ENCODE measurements at places on chromosomes 7 and 10.

- DNase-seq = no peak
Measured at GRCh38 chr7:52017802-52018679, 701.4 kb upstream of the COBL start.

DNA sequence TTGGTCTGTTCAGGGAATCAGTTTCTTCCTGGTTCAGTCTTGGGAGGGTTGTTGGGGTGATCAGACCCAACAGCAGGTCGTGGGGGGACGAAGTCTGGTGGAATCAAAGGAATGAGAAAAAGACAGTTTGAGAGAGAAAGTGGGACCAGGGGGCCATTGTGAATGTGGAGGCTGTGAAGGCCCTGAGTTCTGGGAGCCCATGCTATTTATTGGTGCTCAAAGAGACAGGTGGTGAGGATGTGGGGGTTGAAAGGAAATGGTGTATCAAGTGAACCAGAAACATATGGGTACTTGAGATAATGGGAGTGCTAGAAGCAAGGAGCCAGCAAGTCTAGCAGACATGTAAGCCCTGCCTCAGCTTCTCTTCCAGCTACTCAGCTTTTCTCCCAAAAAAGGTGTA is 84.1 kb downstream of the CCSER2 start:
- DNase-seq = no peak

- no peak for DNase-seq
Measured at GRCh38 chr7:102042016-102042656, 224.7 kb downstream of the CUX1 start.

- no peak for DNase-seq
Measured at GRCh38 chr7:130008941-130009847, 42.0 kb downstream of the ZC3HC1 start.

- no peak for DNase-seq
Measured at GRCh38 chr10:58322072-58322834, 12.6 kb upstream of the UBE2D1 start.

DNA sequence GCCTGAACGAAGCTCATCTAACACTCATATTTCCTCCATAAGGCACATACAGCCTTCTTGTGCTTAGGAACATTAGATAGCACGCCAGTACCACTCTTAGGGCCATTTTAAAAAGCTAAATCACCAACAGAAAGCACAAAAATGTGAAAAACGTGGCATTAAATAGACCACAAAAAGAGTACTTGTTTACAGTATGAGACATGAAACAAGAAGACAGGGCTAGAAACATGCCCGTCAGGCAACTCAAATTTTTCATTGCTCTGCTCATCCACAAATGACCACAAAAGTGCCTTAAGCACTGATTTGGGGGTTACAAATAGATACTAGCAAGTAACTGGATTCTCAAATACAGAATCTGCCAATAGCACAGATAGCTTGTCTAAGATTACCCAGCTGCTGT is 67.8 kb downstream of the ELMO1 start:
- DNase-seq = no peak

- no peak for DNase-seq
Measured at GRCh38 chr7:102457352-102457924, 7.2 kb downstream of the ALKBH4 start.

GRCh38 chr7:159078911-159079270 is 65.8 kb downstream of the VIPR2 start:
- DNase-seq = no peak

DNA sequence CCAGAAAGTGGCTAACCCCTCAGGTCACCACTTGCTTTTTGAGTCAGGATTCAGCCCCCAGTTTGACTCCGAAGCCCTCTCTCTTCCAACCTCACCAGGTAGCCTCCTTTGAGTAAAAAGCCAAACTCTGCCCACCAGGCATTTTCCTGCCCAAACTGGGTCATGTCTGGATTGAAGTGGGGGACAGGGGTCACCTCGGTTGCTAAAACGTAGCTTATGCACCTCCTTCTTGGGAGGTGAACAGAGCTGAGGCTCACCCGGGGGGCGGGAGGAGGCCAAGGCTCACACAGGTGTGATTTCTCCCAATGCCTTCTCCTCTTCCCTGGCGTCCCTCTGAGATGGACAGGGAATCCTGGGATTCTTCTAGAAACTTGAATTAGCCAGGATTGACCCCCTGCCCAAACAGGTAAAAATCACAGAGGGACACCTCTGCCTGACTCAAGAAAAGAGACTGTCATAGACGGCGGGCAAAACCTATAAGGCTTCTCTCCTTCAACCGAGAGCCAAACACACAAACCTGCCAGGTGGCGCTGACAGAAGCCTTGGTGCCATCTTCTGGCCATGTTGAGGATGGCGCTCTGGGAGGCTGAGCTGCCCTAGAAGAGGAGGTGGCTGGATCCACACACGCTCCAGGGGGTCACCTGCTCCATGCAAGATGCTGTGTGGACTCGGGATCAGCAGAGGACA is 51.6 kb downstream of the PRLHR start:
- DNase-seq = no peak

GRCh38 chr7:144086730-144087129 is 652 bp downstream of the OR2A12 start:
- no peak for DNase-seq

DNA sequence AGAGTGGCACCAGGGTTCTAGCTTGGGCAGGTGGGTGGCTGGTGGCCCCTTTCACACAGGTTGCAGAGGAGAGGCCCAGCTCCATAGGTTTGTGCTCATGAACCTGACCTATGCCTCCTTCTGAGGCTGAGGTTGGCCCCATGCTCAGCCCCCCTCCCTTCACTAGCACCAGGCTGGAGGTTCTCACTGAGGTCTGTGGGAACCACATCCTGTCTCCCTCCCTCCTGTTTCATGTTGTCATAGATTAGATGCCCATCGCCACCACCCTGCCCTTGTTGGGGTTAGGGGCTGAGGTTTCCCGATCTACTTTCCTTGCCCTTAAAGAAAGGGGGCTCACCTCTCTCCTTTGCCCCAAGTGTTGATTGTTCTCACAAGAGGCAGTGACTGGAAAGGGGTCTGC is 14.7 kb downstream of the NEUROG3 start:
- no peak for DNase-seq

GRCh38 chr10:73493781-73494180 is 2.0 kb downstream of the PPP3CB start:
- DNase-seq = no peak

GRCh38 chr7:27608776-27609495 is 53.7 kb downstream of the HIBADH start:
- DNase-seq = no peak

All from cortex of kidney (tissue), 1 donor.